CD4-positive, alpha-beta T cell treated with Interleukin-6 at 100 ng/mL for 8 hours (primary cell): ENCODE measurements at places on chromosomes 11 and 22.

- no peak for DNase-seq
Measured at GRCh38 chr11:81515566-81515965, 1218.1 kb downstream of the FAM181B start.

DNA sequence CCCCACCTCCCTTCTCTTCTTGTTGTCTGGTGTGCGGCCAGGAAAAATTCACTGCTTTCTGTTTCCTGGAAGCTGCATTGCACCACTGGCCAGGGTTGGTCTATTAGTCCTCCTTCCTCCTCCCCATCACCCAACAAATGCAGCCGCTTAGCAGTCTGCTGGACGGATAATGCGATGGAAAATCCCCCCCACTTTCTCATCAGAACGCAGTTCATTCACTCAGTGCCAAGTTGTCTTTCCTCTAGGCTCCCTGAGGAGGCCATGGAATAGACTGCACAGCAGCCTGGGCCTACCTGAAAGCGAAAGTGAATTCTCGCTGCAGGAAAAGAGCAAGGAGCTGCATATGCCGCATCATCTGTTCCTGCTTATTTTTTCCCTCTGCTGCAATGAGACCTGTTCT lies 513.6 kb downstream of the METTL15 start:
- DNase-seq, result no peak

DNA sequence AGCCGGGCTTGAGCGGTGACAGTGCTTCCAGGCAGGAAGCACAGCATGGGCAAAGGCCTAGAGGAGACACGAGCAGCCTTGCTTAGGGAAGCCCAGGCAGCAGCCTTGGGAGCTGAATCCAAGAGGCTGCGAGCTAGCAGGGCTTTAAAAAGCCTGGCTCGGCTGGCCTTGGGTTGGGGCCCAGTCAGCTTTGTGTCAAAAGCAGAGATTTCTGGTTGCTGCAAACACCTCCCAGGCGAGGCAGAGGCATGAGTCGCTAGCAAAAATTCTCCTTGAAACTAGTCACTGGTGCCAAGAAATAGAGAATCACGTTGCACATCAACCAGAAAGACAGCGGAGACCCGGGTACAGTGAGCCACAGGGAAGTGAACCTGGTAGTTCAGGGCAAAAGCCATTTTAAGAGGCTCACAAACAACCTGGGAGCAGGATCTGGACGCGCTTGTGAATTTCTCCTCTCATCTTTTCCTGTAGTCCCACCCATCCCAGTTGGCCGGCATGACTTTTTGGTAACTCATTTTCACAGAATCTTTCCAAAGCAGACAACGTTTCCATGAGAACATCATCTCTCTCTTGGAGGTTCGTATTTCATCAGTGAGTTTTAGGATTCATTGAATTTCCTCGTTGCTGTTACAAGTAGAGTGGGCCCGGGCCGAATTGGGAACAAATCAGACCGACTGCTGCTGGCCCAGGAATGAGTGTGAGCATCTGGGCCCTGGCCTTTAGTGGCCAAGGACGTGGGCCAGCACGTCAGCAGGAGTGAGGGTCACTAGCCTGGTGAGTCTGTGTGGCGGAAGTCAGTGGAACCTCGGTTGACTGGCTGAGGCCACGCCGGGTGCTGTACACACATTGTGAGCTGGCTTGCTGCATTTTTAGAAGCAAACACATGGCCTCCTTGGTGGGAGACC lies 16.4 kb upstream of the FGF4 start:
- no peak for DNase-seq

DNA sequence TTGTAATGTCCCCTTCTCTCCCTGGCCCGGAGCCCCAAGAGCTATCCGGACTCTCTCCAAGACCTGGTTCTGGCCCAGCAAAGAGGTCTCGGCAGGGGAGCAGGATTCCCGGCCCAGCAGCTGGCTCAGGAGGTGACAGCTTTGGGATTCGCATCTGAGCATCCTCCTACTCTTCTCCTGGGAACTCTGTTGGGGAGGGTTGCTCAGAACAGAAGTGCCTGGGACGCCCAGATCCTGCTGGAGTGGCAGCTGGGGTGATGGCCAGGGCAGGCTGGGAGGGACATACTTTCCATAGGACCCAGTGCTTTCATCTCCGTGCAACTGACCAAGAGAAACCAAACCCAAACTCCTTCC lies 83.6 kb upstream of the PRODH start:
- no peak for DNase-seq

- no peak for DNase-seq
Measured at GRCh38 chr11:64484191-64485022, 106.6 kb upstream of the SLC22A12 start.

DNA sequence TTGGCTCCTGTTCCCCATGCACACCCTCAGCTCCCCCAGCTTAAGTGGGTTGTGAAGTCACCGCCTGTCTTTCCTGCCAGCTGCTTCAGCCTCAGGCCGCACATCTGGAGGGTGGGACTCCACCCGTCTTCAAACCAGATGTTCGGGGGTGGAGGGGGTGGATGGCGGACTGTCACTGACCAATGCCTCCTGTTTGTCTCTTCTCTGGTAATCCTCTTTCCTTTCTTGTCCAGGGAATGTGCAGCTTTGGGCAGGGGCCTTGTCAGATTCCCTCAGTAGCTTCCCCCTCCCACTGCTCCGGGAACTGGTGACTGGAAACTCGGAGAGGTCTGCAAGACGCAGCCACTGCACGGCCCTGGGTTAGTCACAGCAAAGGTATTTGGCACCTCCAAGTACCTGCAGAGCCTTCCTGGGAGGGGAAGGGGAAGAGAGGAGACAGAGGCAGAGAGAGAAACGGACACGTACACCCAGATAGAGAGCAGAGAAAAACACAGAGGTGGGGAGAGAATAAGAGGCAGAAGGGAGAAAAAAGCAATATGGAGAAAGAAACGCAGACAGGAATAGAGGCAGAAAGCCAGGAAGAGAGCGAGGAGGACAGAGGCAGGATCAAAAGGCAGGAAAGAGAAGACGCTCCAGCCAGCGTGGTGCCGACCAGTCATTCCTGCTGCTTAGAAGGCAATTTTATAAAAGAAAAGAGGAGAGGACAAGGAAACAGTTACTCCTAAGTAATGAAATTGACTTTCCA lies 56.1 kb upstream of the TIMP3 start:
- no peak for DNase-seq

GRCh38 chr11:115891581-115891980 lies 387.4 kb upstream of the CADM1 start:
- no peak for DNase-seq

- DNase-seq, result no peak
Measured at GRCh38 chr22:42001121-42001520, 2.5 kb downstream of the WBP2NL start.

GRCh38 chr22:50576070-50576469 lies 2.2 kb downstream of the CPT1B start:
- no peak for DNase-seq

DNA sequence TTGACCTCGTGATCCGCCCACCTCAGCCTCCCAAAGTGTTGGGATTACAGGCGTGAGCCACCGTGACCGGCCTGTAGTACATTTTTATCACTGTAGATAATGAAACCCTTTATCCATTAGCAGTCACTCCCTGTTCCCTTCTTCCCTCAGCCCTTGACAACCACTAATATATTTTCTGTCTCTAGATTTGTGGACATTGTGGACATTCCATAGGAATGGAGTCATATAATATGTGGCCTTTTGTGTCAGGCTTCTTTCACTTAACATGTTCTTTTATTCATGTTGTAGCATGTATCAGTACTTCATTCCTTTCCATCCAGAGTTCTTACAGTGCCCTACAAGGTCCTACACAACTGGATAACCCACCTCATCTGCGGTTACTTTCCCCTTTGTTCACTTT lies 30.5 kb downstream of the RRM1 start:
- DNase-seq, result no peak

- DNase-seq, result no peak
Measured at GRCh38 chr11:61011950-61012736, 40.7 kb downstream of the CD6 start.

- no peak for DNase-seq
Measured at GRCh38 chr22:46483353-46483752, 54.1 kb downstream of the CELSR1 start.

DNA sequence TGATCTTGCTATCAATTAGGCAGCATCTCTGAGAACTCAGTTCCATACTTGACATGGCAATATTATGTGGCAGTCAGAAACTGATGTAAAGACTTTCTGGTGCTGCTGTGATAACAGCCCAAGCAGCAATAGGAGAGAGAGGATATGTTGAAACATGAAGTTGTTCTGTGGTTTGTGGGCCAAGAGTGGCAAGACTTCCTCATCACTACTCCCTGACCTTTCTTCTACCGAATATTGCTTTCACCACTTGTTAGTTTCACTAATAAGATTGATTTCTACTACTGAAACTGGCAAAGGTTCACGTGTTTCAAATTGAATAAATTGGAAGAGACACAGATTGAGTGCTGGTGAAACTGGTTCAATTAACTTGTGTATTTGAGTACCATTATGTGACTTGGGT lies 852.6 kb upstream of the RAG2 start:
- no peak for DNase-seq

DNA sequence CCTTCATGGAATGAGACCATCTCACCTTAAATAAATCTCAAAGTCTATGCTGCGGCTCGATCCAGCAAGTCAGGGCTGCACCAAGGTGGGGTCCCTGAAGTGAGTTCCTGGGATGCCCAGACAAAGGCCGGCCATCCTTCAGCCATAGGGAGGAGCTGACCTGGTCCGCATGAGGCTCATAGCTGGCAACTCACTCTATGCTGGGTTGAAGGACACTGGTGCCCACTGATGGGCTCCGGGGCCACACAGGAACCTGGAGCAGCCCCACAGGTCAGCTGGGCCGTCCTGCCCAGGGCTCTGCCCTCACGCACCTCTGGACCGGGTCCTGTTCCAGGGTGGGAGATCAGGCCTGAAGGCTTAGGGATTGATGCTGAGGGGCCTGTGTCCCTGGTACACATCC lies 1339.3 kb downstream of the TBC1D22A start:
- DNase-seq, result no peak

DNA sequence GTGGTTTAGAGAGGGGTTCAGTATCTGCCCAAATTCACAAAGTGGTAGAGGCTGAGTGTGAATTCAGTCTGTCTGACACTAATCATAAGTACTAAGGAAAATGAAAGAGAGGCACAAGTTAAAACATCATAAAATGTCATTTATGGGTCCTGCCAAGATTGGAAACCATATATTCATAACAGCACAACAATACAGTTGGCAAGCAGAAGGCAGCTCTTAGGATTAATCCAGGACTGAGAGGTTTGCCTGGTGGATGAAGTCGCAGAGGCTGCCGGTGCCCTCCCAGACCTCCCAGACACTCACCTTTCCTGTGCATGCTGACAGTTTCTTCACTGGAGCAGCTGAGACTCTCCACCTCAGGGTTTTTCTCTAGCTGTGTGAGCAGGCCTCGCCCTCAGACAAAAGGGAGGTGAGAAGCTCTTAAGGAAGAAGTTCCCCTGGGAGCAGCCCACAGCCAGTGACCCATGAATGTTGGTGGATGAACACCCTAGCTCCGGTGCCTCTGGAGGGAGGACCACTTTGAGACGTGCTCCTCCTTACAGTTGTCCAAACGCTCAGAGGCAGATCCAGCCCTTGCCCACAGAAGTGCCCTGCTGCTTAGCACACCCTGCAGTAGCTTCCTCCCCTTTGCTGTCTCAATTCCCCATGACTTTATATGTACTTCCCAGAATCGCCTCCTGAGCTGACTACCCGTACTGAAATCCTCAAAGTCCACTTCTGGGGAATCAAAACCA lies 43.7 kb downstream of the MAML2 start:
- no peak for DNase-seq

DNA sequence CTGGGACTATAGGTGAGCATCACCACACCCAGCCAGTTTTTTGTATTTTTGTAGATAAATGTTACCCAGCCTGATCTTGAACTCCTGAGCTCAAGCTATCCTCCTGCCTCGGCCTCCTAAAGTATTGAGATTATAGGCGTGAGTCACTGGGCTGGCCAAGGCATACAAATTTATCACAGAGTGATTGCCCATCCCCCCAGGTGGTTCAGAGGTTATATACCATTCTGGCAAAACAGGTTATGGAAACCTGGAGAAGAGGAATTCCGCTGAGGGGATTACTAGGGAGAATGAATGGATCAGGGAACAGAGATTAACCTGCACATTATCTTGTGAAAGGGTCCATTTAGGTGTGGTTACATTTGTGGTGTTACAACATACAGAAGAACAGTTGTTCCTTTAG lies 8.1 kb downstream of the ATG13 start:
- no peak for DNase-seq

- no peak for DNase-seq
Measured at GRCh38 chr11:22432291-22433093, 94.3 kb downstream of the SLC17A6 start.

GRCh38 chr11:46050003-46050461 lies 71.2 kb downstream of the PHF21A start:
- DNase-seq, result no peak

GRCh38 chr11:65420506-65420905 lies 2.1 kb upstream of the NEAT1 start:
- no peak for DNase-seq

DNA sequence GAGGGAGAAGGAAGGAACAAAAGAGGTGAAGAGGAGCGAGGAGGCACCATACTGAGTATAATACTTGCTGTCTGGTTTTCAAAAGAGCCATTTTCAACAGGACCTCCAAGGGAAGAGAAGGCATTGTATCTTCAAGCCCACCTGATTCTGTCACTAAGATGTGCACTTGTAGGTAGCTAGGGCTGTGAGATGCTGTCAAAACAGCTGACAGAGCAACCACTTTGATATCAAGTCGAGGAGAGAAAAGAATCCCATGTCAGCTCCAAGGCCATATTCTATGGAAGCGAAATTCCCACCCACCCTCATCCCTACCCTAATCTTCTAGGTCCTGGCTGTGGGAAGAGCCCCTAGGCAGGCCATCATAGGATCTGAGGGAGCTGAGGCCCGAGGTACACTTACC lies 70.9 kb upstream of the PRDM11 start:
- DNase-seq, result no peak

DNA sequence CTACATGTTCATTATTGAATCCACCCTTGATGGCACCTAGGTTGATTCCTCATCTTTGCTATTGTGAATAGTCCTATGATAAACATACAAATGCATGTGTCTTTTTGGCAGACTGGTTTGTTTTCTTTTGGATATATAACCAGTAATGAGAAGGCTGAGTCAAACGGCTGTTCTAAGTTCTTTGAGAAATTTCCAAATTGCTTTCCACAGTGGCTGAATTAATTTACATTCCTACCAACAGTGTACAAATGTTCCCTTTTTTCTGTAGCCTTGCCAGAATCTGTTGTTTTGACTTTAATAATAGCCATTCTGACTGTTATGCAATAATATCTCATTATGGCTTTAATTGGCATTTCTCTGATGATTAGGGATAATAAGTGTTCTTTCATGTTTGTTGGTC lies 184.9 kb downstream of the CASP12 start:
- no peak for DNase-seq

- DNase-seq, result no peak
Measured at GRCh38 chr11:12693094-12693478, 18.9 kb downstream of the TEAD1 start.

GRCh38 chr22:49812838-49813237 lies 14.8 kb downstream of the BRD1 start:
- no peak for DNase-seq

GRCh38 chr11:55707029-55707428 lies 45.0 kb downstream of the OR4C6 start:
- no peak for DNase-seq
